Left lung (tissue), 14 donors: ENCODE measurements at places on chromosomes 2 and 18.

DNA sequence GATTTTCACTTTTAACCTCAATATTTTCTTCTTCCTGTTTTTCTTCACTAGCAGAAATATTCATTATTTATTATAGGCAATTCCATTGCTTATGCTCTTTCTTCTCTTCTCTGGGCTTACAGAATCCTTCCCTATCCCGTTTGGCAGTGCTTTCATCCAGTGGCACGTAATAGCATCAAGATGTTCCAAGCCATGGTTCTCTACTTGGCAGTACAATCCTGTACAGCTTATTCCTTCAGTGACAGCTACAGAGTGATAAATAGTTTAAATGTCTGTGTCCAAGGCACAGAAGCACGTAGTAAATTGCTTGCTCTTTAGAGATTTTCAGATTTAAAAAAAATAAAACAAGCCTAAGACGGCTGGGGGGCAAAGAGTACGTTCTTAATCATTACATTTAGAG lies 1964.3 kb downstream of the SUCLG1 start:
- DNase-seq = no peak

DNA sequence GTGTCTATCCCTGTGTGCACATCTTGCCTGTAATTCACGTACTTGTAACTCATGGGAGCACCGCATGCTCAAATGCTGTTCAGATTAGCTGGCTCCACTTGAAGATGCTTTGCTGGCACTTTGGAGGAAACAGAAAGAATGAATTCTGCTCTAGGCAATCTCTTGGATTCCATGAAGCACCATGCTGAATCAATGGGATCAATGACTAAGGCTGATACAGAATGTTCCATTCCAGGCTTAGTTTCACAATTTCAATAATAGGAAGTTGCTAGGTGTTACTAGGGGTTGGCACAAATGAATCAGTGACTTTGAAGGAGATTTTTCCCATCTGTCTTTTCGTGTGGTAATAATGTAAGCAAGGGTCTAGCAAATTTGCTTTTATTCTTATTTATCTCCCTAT lies 328.8 kb downstream of the OSR1 start:
- DNase-seq = no peak

DNA sequence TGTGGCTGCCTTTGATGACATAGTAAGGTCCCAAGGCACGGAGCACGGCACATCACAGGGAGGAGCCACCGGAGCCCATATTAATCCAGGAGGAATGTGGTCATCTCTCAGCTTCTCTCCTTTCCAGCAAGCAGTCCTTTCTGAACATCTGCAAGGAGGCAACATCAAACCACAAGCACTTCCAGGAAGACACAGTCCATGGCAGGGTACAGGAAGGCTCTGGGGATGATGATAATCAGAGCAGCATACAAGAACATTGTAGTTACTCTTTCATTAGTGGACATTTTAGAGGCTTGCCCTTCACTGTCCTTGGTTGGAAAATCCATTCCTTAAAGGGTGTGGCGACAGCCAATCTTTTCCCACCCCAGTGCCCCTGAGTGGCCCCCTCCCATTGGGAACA lies 31.1 kb downstream of the YPEL5 start:
- DNase-seq = no peak

GRCh38 chr18:48564139-48564538 lies 25.3 kb downstream of the CTIF start:
- no peak for DNase-seq

DNA sequence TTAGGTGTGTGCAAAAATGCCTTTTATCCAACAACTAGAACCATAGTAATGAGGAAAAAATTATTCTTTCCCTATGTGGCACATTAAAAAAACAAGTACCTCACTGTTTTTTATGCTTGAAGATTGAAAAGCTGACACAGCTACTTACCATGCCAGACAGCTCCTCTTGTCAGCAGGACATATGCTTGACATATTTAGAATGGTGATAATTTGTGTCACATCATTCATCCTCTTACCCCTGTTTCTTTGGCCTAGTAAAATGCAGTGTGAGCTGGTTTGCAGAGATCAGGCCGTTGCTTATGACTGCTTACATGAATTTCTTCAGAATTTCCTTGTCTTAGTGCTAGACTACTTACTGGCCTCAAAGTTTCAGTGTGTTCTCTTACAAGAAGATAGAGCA lies 869.9 kb downstream of the LRP1B start:
- DNase-seq = no peak
